Stimulated activated CD8-positive, alpha-beta memory T cell treated with anti-CD3 and anti-CD28 coated beads, Interleukin-7, amount 100 ng/mL, for 4 hours (primary cell): ENCODE measurements at places on chromosomes 6 and 20.

DNA sequence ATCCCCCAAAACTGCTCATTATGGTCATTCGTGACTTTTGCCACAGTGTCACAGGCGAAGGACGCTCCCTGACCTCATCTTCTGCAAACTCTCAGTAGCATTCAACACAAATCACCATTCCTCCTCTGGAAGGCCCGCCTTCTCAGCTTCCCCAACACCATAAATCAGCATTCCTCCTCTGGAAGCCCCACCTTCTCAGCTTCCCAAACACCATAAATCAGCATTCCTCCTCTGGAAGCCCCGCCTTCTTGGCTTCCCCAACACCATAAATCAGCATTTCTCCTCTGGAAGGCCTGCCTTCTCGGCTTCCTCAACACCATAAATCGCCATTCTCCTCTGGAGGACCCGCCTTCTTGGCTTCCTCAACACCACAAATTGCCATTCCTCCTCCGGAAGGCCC lies 288.0 kb upstream of the AGPAT4 start:
- DNase-seq = no peak

GRCh38 chr20:51163996-51164600 lies 141.2 kb upstream of the KCNG1 start:
- no peak for DNase-seq

DNA sequence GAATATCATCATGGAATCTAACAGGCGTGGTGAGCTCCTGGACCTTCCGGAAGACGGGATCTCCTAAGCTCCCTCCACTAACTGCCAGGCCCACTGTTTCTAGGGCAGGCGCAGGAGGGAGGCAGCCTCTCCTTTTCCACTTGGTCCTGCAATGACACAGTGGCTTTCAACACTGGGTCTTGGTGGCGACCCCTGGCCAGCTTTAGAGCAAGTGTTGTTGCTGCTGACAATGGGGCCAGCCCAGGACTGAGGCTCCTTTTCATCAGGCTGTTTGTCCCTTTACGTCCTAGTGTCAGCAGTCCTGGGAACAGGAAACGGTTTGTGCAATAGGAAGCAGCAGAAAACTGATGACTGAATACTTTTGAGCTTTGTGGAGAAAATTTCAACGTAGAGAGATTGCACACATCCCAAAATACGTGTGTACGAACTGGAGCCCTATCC lies 9.7 kb upstream of the QKI start:
- DNase-seq = no peak

DNA sequence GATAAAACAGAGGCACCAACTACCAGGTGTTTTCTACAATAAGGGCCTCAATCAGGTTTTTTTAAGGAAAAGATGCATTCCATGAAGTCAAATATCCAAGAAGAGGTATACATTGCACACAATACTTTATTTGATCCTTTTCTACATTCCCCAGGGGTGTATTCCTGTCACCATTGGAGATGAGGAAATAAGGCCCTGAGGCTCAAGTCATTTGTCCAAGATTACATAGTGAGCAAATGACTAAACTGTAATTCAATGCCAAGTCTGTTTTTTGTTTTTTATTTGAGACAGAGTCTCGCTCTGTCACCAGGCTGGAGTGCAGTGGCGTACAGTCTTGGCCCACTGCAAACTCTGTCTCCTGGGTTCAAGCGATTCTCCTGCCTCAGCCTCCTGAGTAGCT lies 69.2 kb upstream of the CDYL start:
- no peak for DNase-seq

DNA sequence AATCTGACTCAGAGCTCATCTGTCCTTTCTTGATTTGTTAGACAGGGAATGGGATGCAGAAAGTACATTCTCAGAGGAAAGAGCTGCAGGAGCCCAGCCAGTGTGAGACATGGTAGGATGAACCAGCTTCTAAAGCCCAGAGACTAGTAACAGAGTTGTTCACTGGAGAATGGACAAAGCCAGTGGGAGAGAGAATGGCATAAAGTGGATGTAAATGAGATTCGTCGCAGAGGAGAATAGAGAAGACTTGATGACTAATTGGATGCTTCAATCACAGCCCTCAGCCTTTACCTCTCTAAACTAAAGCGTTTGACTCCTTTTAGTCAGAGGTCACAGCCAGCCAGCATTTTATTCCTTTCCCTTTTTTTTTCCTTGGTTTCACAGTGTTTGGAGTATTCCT lies 25.5 kb upstream of the L3MBTL3 start:
- no peak for DNase-seq

GRCh38 chr20:50343490-50344179 lies 153.0 kb downstream of the CEBPB start:
- no peak for DNase-seq

DNA sequence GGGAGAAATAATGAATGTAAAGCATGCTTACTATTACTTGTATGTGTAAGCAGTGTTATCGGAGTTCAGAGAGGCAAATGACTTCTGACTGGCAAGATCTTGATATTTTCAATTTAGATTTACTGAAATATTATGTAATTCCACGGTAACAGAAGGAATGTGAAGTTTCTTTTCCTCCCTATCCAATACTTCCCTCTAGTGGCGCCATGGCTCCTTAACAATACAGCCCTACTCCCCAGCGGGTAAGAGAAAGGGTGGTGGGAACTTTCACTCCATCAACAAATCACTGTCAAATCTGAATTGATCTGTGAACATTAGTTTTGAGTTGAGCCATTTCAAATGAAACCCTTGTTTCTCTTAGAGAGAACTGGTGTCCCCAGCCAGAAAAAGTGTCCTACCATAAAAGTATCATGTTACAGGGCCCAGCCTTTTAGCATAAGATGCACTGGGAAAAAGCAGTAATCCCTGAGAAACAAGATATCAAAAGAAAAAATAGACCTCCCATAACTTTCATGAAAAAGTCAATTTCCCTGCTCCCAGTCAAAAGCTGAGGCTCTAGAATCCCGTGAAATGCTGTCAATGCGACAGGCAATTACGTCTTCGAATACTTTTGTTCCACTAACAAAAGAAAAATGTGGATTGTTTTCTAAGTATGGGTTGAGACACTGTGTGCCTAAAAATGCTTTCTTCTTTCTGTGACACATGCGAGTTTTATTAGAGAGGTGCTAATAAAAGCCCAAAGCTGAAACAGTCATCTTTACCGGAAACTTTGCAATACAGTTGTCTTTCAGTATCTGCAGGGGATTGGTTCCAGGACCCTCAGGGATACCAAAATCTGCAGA lies 12.9 kb downstream of the COX7A2 start:
- no peak for DNase-seq

- no peak for DNase-seq
Observed at GRCh38 chr20:57114290-57115005, 152.0 kb downstream of the BMP7 start.

DNA sequence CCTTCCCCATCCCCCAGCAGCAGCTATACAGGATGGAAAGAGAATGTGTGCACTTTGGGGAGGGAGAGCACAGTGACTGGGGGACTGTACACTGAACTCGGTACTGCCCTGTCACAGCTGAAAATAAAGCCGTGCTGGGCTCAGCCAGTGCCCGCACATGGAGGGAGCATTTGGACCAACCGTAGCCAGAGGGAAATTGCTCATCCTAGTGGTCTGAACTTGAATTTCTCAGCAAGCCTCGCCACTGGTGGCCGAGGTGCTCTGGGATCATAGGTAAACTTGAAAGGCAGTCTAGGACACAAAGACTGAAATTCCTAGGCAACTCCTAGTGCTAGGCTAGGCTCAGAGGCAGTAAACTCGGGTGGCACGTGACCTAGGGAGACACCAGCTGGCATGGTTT lies 61.0 kb downstream of the DZANK1 start:
- no peak for DNase-seq

GRCh38 chr6:31842053-31842452 lies 14.5 kb downstream of the HSPA1B start:
- no peak for DNase-seq

- DNase-seq = no peak
Observed at GRCh38 chr20:24337069-24337468, 132.4 kb upstream of the SYNDIG1 start.

DNA sequence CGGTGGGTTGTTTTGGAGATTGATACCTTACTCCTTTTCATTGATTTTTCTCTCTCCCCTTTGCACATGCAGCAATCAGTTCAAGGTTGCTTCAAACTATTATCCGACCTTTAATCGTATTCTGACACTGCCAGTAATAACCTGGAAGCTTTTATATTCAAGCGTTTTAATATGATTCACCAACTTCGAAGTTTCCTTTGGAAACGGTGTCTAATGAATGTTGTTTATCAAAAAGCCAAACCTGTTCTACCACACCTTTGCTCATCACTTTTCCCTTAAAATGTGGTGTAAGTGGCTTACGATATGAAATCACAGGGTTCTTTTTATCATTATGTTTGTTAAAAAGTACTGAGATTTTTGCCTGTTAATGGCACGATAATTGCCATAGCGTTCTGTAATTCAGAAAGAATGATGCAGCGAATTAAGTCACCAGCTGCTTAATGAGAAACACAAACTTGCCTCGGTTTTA lies 660 bp downstream of the STXBP5 start:
- no peak for DNase-seq

- DNase-seq = no peak
Observed at GRCh38 chr6:168211681-168212080, 107.9 kb downstream of the DACT2 start.

DNA sequence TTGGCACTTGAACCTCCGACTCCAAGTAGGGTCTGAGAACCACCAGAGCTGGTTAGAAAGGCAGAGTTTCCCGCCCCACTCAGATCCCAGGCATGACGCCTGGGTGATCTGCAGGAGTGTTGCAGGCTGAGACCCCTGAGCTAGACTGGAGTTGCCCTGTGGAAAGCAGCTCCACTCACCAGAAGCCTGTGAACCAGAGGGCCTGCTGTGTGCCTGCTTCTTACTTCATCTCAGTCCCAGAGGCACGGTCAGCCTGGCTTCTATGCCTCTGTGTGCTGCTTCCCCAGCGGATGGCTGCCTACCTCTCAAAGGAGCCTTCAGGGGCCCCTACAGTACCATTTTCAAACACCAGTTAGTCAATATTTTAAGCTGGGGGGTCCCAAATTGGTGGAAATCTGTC lies 15.6 kb upstream of the CCN6 start:
- DNase-seq = no peak

DNA sequence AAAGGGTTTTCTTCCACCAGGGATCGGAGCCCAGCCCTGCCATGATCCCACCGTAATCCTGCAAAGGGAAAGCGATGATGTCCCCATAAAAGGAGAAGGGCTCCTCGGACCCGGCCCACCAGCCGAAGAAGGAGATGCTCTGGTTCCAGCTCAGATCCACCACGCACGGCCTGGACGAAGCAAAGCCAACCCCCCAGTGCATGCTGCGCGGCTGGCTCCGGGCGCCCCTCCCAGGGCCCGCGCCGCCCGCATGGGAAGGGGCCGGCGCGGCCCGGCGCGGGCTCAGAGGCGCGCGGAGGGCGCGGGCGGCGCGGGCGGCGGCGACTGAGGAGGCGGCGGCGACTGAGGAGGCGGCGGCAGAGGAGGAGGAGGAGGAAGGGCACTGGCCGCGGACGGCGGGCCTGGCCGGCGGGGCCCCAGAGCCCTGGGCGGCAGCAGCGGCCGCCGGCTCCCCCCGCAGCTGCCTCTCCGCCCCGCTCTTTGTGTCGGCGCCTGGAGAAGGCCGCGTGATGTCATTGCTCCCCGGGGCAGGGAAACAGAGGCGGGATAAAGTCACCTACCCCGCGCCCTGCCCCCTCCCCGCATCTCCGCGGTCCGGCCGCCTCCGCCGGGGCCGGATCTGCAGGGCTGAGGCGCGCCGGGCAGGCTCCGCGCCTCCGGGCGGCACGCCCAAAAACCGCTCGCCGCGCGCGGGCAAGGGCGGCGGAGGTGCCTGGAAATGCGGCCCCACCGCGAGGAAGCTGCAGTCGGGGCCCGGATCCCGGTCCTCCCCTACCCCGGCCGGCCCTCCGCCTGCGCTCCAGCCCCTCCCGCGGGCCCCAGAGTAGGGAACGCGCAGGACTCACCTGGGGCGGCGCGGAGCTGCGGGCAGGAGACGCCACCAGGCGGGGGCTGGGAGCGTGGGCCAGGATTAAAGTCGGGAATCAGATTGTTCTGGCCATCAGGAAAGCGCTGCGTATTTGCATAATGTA lies at the start of gene FAXC:
TSS of gene FAXC (minus strand) at position 504 of the 971 bp plus-strand sequence. CDS start at position 202, 302 bp downstream.
- no peak for DNase-seq

DNA sequence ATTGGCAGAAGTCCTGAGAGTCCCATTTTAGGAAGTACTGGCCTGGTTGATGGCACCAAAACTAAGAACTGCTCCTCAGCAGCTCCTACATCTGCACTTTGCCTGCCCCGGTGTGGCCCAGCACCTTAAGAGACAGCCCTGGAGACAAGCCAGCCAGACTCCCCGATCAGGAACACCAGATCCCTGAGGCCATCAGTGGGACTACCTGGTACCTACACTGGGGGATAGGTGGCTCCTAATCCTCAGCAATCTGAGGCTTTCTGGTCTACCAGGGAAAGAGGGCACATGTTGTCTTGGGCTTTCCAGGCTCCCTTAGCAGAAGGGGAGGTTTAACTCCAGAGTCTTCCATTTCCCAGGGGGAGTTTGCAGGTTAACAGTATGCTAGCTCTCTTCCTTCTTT lies at the start of gene WFDC6:
TSS of gene WFDC6 (minus strand) at position 101 of the 400 bp plus-strand sequence. CDS start at position 26, 75 bp downstream.
- DNase-seq = no peak

DNA sequence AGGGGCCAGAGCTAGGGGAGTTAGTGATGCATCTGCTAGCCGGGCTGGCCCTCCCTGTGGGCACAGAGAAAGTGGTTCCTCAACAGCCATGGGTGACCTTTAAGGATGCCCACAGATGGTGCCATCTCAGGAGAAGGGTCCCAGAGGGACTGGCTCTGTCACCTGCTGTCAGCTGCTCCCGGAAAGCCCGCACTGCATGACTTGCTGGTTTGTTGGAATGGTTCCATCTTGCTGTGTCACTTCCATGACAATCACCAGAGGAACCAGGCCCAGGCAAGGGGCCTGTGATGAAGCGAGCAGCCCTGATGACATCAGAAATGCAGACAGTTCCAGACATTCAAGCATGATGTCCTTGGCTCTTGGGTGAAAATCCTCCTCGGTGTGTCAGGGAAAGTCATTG lies 125.2 kb downstream of the PHACTR3 start:
- no peak for DNase-seq

- no peak for DNase-seq
Observed at GRCh38 chr6:158150701-158151100, 17.4 kb downstream of the SERAC1 start.

DNA sequence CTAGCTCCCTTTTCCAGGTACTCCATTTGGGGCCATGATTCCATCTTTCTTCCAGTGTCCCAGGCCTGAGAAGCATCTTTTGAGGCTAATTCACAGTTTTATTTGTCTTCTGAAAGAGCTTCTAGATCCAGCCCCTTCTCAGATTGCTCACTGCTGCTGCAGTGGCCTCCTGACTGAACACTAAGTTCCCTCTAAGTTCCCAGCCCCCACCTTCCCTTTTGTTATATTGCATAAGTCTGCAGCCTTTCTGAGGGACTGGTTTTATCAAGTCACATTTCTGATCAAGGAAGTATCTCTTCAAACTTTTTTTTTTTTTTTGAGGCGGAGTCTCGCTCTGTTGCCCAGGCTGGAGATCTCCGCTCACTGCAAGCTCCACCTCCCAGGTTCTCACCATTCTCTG lies 10.7 kb downstream of the MAPRE1 start:
- DNase-seq = no peak

- DNase-seq = no peak
Observed at GRCh38 chr6:10972196-10972595, 71.9 kb downstream of the ELOVL2 start.

DNA sequence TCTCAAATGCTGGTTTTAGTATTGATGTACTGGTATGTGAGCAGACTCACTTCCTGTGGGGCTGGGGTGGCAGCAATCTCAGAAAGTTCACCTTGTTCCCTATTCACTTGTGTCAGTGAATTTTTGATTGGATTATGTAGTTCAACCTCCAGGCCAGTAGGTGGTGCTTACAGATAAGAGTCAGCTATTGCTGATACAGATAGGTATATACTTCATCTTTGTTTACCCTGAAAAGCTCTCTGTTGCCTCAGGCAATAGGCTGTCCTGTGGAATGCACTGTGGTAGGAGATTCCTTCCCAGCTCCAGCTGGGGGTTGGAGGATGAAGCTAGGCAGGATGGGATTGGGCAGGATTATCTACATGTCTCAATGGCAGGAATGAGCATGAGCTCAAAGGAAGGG lies 851.2 kb upstream of the EYS start:
- no peak for DNase-seq
